ENCODE measurements at places on chromosomes 16 and 17. TPM values are rescaled to one million over a fixed set of nuclear protein-coding genes. Genes with fewer than 3 reads are reported as not detected.

- DNase-seq, result no peak
These were observed 3.8 kb downstream of the TBX21 start for GRCh38 chr17:47736501-47737495.

- peak; percentile 7 for DNase-seq
These were observed 44.9 kb upstream of the DNAJA2 start for GRCh38 chr16:47018223-47018891.

DNA sequence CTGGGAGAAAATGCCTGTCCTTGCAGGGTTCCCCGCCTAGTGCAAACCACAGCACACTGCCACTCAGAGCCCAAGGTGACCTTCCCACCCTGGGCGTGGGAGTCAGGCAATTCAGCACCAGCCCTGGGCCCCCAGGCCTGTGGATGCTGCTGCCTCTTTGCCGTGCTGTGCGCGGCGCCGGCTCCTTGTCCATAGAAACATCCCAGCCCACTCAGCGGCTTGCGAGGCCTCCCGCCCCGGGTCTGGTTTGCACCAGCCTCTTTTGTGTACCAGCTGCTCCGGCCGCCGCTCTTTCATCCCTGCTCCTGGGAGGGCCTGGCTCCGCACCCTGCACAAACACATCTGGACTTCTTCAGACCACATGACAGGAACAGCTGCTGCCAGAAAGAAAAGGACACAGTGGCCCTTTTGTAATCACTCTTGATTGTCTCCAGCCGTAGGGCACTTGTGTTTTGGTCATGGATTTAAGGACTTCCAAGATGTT lies 75.4 kb upstream of the SDK2 start:
- no peak for DNase-seq

CCL1 gene
- total RNA-seq, result not detected

DNA sequence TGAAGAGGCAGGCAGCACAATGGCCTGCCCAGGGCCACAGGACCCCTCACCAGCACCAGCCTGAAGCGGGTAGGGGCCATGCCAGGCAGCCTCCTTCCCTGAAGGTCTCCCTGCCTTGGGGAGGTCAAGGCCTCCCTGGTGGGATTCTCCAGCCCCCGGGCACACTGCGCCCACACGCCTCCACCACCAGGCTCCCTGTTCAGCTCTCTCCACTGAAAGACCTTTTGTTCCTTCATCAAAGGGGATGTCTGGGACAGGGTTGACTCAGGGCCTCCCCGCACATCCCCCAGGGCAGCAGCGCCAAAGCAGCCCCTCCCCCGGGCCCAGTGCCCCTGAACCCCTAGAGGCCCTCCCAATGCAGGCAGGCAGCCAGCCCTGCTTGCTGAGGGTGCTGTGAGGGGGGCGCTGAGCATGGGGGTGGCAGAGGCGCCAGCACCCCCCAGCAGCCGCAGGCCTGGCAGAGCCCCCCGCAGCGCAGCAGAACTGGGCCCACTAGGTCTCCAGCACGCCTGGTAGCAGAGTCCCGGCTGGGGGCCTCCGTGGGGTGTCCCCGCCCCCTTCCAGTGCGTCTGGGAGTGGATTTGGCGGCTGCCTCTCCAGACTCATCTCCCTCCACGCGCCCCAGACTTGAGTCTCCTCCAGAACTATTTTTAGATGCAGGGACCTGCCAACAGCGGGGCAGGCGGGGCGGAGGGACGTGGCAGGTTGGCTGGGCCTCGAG lies 13.1 kb downstream of the BCAR1 start:
- DNase-seq, result peak; percentile 69

- DNase-seq, result no peak
These were observed 78.9 kb downstream of the SLC6A2 start for GRCh38 chr16:55734665-55735064.

GRCh38 chr17:81386646-81387099 lies 8.6 kb upstream of the BAHCC1 start:
- DNase-seq, result no peak

- DNase-seq, result no peak
These were observed 1.6 kb upstream of the TBX21 start for GRCh38 chr17:47731396-47731795.

DNA sequence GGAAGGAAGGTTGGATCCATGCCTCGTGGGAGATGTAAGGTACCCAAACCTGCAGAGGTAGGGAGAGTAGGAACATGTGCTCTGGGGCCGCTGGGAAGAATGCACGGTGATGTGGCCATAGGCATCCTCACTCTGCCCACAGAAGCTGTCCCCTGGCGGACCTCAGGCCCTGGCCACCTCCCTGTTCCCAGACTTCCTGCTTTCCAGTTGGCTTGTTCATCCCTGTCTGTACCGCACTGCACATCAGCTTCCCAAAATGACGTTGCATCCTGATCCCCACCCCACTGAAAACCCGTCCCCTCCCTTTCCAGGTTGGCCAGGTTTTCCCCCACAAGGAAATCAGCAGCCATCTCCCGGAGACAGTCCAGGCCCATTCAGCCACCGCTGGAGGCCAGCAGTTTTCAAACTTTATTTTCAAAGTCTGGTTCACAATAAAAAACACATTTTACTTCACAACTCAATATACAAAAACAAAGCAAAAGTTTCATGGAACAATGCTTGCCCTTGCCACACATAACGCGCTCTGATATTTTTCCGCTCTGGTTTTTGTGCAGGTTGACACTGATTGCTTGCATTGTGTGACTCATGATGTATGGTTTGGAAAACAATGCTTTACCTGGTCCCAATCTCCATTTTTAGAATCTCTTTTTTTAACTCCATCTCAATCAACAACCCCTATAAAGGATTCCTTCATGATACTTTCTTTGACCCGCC lies 143.0 kb downstream of the GAS7 start:
- no peak for DNase-seq

- no peak for DNase-seq
These were observed 71.7 kb downstream of the GPRC5B start for GRCh38 chr16:19812986-19813385.

GRCh38 chr16:50587543-50587942 lies 39.3 kb downstream of the NKD1 start:
- DNase-seq, result no peak

CA5A gene
- not detected for total RNA-seq

GRCh38 chr16:73730481-73731090 lies 566.0 kb upstream of the PSMD7 start:
- no peak for DNase-seq

HSDL1 gene
- 36.3 TPM for total RNA-seq

DNA sequence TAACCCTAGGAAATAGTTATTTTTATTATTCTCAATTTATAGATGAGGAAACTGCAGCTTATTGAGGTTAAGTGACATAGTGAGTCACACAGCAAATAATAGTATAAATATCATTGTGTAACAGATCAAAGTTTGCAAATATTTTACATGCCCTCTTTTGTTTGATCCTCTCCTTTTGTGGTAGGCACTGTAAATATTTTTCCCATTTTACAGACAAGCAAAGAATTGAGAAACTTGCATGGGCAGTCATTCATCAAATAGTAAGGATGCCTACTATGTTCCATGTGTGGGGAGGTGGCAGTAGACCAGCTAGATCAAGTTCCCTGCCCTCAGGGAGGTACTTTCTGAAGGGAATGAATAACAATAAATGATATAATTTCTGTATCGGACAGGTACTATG lies 173.0 kb downstream of the PHKB start:
- no peak for DNase-seq

GRCh38 chr16:69660166-69660565 lies 66.2 kb downstream of the NQO1 start:
- no peak for DNase-seq

GRCh38 chr17:74185571-74186185 lies 17.8 kb upstream of the RPL38 start:
- no peak for DNase-seq

TSPAN10 gene
- 8.5 TPM for total RNA-seq

- peak; percentile 25 for DNase-seq
These were observed 737 bp downstream of the NUDT16L1 start for GRCh38 chr16:4693956-4694641.

GRCh38 chr17:77738751-77739531 lies 219.6 kb upstream of the TNRC6C start:
- DNase-seq, result no peak

KRTAP4-3 gene
- total RNA-seq, result not detected

- peak; percentile 91 for DNase-seq
These were observed 17.3 kb downstream of the SOCS3 start for GRCh38 chr17:78342449-78343186.

DNA sequence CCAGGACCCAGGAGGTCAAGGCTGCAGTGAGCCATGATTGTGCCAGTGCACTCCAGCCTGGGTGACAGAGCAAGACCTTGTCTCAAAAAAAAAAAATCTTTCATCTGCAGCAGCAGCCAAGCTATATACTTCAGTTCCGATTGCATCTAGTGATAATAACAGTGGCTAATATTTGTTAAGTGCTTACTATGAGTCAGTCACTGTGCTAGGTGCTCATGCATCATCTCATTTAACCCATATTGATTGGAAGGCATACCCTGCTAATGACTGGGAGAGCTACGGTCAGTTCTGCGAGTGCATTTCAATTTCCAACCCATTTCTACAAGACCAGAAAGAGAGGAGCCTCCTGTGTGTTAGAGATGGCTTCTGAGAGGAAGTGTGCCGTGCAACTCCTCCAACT lies 7.7 kb upstream of the TUBG2 start:
- DNase-seq, result no peak

Data from LHCN-M2 (cell line).